ENCODE measurements at places on chromosomes 3 and 15.

DNA sequence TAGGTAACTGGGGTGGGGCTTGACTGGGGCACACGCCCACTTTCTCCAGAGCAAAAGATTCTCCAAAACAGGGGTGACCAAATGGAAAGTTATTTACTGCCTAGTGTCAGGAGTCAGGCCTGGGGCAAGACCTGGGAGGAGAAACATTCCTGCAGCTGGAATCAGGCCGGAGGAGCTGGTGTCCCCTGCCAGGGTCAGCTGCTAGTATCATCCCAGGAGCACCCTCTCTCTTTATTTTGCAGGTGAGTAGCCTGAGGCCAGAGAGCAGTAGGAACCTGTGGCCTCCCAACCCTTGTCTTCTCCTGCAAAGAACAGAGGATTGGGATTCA is 32.9 kb downstream of the DNAJB8 start:
- no peak for DNase-seq

- no peak for DNase-seq
Observed at GRCh38 chr3:70747847-70748246, 435.4 kb upstream of the MDFIC2 start.

- DNase-seq: no peak
Observed at GRCh38 chr3:29677421-29677820, 396.6 kb downstream of the RBMS3 start.

DNA sequence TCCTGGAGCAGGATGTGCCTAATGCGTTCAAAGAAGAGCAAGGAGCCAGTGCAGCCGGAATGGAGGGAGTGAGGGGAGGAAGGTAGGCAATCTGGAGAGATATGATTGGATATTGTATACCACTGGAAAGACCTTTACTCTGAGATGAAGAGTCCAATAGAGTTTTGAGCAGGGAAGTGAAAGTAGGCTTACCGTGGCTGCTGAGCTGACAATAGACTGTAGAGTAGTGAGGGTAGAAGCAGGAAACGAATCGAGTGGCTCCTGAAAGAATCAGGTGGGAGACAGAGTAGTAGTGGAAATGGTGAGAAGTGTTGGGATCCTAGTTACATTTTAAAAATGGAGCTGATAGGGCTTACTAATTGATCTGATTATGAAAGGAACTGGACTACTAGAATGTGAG is 51.8 kb upstream of the NUDT16 start:
- no peak for DNase-seq

- no peak for DNase-seq
Observed at GRCh38 chr3:13863965-13864595, 15.8 kb downstream of the WNT7A start.

DNA sequence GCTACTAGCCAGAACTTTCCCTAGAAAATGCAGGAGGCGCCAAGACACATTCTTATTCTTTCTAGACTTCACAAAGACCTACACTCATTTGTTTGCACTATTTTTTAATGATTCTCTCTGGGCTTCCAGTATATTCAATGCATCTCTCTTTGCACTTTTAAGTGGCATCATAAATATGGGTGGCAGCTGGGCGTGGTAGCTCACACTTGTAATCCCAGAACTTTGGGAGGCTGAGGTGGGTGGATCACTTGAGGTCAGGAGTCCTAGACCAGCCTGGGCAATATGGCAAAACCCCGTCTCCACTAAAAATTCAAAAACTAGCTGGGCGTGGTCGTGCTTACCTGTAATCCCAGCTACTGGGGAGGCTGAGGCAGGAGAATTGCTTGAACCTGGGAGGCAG is 5.6 kb upstream of the GCNT3 start:
- DNase-seq: no peak

DNA sequence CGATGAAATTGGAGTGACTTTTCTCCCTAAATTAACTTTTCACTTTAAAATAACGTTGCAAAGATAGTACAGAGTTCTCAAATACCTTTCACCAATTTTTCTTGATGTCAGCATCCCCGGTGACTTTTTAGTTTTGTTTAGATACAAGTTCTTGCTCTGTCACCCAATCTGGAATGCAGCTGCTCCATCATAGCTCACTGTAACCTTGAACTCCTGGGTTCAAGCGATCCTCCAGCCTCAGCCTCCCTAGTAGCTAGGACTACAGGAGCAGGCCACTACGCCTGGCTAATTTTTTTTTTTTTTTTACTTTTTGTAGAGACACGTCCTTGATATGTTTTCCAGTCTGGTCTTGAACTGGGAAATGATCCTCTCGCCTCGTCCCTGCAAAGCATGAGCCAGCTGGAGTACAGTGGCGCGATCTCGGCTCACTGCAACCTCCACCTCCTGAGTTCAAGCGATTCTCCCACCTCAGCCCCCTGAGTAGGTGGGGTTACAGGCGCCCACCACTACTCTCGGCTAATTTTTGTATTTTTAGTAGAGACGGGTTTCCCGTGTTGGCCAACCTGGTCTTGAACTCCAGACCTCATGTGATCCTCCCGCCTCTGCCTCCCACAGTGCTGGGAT is 747 bp downstream of the NSUN3 start:
- no peak for DNase-seq

- no peak for DNase-seq
Observed at GRCh38 chr3:123334056-123334455, 114.8 kb downstream of the ADCY5 start.

DNA sequence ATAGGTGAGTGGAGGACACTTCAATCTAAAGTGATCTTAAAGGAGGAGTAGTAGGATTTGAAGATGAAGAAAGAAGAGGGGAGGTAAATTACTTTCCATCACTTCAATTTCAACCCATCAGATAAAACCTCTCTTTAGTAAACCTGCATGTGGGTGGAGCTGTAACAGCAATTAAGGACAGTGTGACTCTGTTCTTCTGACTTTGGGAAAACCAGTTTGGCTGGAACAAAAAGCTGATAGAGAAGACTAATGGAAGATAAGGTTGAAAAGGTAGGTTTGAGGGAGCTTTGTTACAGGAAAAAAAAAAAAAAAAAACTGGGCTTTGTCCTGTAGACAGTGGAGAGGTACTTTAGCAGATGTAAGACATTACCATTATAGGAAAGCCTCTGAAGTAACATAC is 4.5 kb upstream of the GSK3B start:
- no peak for DNase-seq

DNA sequence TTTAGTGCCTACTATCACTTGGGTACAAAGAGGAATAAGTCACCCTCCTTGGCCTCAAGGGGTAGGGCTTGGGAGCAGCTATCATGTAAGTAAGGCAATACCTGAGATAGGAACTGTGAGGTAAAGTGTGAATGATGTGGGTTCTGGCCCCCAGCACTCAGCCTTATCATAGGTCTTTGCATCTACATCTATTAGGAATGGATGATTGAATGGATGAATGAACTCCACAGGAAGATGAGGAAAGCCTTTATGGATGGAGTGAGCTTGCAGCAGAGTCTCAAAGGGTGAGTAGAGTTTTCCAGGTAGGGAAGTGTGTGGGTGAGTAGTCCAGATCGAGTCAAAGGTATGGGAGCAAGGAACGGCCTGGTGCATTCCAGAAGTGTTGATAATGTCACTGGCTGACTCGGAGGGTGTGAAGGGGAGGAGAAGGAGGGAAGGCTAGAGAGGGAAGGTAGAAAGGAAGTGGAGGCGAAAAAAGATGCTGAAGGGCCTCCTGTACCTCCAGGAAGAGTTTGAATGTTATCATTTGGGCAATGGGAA is 13.1 kb upstream of the ABHD2 start:
- DNase-seq: no peak

GRCh38 chr15:40762919-40763800 is 708 bp upstream of the GCHFR start:
- no peak for DNase-seq

- DNase-seq: no peak
Observed at GRCh38 chr15:68341760-68342725, 64.5 kb downstream of the FEM1B start.

DNA sequence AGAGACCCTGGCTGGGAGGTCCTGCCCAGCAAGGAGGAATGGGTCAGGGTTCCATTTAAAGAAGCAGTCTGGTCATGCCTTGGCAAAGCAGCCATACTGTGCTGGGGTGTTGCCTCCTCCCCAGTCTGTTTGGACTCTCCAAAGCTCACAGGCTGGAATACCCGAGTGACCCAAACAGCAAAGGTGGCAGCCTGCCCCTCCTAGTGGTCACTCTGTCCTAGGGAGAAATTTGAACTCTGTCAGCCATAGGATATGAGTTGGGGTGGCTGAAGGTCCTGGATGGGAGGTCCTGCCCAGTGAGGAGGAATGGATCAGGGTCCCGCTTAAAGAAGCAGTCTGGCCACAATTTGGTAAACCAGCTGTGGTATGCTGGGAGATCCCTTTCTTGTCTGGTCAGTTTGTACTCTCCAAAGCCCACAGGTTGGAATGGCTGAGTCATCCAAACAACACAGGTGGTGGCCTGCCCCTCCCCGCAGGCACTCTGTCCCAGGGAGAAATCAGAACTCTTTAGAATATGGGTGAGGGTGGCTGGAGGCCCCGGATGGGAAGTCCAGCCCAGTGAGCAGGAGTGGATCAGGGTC is 45.0 kb downstream of the CCR1 start:
- DNase-seq: no peak

- no peak for DNase-seq
Observed at GRCh38 chr3:54931182-54931581, 3.3 kb upstream of the LRTM1 start.

- peak; percentile 51 for DNase-seq
Observed at GRCh38 chr15:69758810-69759790, 306.5 kb downstream of the RPLP1 start.

- DNase-seq: no peak
Observed at GRCh38 chr3:27344192-27344591, 25.0 kb downstream of the NEK10 start.

- DNase-seq: no peak
Observed at GRCh38 chr3:128278130-128278529, 124.8 kb downstream of the EEFSEC start.

DNA sequence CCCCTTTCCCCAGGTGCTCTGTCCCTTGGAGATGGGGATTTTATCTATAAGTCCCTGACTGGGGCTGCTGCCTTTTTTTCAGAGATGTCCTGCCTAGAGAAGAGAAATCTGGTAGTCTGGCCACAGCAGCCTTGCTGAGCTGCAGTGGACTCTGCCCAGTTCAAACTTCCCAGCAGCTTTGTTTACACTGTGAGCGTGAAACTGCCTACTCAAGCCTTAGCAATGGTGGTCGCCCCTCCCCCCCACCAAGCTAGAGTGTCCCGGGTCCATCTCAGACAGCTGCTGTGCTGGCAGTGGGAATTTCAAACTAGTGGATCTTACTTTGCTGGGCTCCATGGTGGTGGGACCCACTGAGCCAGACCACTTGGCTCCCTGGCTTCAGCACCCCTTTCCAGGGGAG is 38.9 kb downstream of the TMEM266 start:
- DNase-seq: no peak

- DNase-seq: no peak
Observed at GRCh38 chr15:85496551-85497171, 116.3 kb downstream of the AKAP13 start.

DNA sequence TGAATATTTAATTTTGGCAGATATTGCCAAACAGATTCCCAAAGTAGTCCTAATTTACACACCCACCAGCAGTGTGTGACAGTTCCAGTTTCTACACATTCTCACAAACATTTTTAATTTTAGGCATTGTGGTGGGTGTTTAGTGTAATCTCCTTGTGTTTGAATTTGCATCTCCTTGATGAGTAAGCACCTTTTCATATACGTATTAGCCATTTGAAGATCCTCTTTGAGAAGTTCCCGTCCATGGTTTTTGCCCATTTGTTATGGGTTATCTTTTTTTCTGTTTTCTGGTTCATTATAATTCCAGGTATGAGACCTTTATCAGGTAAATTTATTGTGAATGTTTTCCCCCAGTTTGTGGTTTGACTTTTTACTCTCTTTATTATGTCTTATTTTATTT is 2.3 kb upstream of the TM4SF19 start:
- DNase-seq: no peak

- no peak for DNase-seq
Observed at GRCh38 chr3:112047264-112047663, 12.7 kb downstream of the TMPRSS7 start.

DNA sequence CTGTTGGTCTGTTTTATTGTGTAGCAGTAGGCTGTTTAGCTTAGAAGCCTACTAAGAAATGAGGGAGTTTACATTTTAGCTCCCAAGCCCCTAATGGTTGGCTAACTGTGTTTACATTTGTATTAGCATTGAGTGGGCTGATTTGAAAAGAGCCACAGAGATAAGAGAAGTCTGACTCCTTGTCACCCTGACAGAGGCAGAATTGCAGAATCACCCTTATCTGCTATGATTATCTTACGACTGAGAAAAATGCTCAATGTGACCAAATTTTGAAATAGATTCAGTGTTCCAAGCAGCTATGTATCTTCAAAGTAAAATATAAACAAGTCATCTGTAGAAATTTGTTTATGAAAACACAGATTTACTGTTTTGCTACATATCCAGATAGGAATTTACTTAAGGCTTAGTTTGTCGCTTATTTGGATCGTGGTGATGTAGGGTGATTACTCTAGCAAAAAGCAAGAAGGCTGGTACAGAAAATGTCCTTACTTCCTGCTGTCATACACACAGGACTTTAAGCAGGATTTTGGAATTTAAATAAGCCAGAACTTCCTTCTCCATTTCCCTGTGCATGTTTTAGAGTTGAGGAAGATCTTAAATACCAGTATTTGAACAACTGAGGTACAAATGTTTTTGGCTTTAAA is 19.0 kb downstream of the SEMA6D start:
- no peak for DNase-seq

DNA sequence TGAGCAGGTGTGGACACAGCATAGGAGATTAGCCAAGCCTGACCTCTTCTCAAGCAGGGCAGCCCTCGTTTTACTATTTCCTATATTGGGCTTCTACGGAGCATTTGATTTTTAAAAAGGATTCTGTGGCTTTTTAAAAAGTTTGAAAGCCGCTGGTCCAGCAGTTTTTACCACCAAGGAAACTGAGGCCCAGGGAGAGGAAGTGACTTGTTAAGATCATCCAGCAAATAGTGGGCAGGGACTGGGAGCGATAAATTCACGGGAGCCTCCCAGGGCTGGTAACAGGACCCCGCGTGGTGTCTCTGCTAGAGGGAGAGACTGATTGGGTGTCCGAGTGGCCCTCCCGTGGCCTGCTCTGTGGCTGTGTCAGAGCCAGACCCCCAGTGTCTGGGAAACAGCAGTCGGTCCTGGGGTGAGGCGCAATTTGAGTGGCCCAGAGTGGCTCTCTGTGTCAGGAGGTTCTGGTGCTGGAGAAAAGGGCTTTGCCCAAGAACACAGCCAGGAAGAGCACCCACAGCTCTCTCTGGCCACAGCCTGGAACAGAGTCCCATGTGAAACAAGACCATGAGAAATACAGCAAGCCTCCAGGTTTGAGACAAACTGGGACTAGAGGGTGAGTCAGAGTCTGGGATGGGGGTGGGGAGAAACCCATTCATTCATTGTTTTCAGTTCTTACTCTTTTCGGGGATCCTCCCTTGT is 4.2 kb downstream of the FURIN start:
- DNase-seq: no peak

- no peak for DNase-seq
Observed at GRCh38 chr15:26926081-26926480, 44.9 kb upstream of the GABRG3 start.

- no peak for DNase-seq
Observed at GRCh38 chr15:91431041-91431715, 331.1 kb downstream of the SV2B start.

DNA sequence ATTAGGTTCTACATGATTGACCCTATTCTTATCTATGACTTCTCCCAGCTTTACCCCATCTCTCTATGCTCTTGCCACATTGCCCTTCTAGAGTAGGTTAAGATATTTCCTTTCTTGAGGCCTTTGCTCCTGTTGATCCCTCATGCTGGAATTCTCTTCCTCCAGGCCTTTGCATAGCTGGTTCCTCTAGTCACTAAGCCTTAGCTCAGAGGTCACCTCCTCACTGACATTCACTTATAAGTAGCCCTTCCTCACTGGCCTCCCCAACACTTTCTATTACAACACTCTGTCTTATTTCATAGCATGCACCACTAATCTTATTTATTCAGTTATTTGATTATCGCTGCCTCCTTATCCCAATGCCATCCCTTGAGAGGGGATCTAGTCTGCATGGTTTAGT is 228.4 kb upstream of the COL8A1 start:
- no peak for DNase-seq
